ENCODE measurements at places on chromosomes 6 and 20.

DNA sequence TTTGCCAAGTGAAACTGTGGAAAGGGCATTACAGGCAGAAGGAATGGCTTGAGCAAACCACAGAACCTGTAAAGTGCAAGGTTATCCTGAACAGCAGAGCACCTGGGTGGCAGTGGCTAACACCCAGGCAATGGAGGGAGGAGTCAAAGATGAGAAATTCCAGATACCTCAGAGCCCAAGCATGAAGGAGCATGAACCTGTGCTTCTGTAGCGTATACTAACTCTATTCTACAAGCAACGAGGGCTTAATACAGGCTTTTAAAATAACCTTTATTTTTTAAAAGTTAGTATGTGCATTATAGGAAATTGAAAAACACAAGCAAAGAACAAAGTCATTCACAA, 77.0 kb downstream of the CNBD2 start:
- DNase-seq: no peak

GRCh38 chr6:156510242-156510641, 266.9 kb upstream of the ARID1B start:
- DNase-seq: no peak

GRCh38 chr20:43191946-43192863, 2.5 kb upstream of the PTPRT start:
- DNase-seq: no peak

GRCh38 chr6:146857180-146857979, 258.6 kb downstream of the ADGB start:
- DNase-seq: peak; percentile 47

- no peak for DNase-seq
These were observed 560.1 kb downstream of the UTRN start for GRCh38 chr6:144845186-144845585.

GRCh38 chr6:25279748-25280343, 672 bp downstream of the CARMIL1 start:
- no peak for DNase-seq

DNA sequence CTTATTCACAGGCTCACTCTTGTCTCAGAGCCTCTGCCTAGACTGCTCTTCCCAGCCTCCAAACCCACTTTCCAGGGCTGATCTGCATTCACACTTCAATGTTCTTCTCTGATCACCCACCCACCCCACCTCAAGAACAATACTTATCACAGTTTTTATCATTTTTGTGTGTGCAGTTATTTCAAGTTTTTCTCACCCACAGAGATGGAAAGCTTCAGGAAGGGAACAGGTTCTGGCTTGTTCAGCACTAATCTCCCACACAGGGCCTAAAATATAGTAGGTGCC, 160.9 kb downstream of the MRPL14 start:
- DNase-seq: no peak

DNA sequence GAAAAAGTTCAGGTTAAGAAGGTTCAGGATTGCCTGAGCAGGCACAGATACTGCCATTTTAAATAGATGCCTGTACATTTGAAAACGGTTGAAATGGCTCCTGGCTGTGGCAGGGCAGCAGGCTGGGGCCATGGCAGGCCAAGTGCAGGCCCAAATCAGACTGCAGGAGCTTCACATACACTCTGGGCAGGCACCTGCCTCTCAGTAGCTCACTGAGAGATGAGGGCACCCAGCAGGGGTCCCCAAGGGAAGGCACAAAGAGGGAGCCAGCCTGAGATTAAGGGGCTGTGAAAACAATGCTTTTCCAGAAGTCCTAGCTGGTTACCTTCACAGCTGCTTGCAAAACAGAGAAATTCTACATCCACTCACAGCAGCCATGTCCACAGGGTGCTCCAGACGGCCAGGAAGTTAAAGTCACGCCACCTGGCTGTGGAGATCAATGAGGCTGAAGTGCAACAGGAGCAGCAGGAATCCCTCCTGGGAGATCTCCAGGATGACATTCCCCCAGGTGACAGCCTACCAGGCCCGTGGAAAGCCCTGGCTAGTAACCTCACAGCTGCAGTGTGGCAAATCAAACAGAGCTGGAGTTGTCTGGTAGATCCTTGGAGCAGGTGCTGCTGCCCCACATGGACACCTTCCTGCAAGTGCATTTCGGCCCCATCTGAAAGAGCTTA, 6.2 kb upstream of the RAET1E start:
- DNase-seq: no peak

GRCh38 chr6:154768280-154768679, 35.1 kb downstream of the SCAF8 start:
- no peak for DNase-seq

GRCh38 chr6:138803331-138803730, 7.4 kb downstream of the ECT2L start:
- DNase-seq: no peak

GRCh38 chr20:44850272-44850671, 35.2 kb upstream of the YWHAB start:
- DNase-seq: no peak

DNA sequence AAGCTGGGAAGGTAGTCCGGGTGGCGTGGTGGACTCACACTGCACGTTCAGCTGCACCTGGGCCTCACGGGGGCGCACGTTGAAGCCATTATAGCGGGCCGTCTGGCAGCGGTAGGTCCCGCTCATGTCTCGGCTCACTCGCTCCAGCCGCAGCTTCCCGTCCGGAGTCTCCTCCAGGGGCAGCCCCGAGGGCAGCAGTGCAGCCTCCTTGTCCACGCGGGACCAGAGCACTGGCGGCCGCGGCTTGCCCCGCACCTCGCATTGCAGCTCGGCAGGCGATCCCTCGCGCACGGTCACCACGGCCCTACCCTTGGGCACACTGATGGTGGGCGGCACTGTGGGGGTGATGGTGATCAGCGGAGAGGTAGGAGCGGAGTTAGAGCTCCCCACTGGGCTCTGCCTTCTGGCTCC, 47.6 kb downstream of the MDGA1 start:
- no peak for DNase-seq

GRCh38 chr6:89098461-89098860, 17.9 kb downstream of the PNRC1 start:
- no peak for DNase-seq

DNA sequence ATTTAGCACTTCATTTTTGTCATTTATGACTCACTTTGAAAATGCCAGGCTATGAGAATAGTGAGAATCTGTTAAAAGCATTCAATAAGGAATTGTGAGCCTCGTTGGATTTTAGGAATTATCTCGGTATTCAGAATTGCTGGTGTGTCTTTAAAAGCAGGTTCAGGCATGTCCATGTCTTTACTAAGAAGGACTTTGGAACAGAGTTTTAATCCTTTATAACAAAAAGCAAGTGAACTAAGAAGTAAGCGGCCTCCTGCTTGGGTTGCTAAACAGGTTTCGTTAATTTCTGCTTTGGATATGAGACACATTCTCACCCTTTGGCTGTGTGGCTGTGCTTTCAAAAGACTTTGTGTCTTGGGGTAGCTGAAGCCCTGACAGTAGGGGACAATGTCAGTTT, 74.9 kb downstream of the IGF2R start:
- no peak for DNase-seq

DNA sequence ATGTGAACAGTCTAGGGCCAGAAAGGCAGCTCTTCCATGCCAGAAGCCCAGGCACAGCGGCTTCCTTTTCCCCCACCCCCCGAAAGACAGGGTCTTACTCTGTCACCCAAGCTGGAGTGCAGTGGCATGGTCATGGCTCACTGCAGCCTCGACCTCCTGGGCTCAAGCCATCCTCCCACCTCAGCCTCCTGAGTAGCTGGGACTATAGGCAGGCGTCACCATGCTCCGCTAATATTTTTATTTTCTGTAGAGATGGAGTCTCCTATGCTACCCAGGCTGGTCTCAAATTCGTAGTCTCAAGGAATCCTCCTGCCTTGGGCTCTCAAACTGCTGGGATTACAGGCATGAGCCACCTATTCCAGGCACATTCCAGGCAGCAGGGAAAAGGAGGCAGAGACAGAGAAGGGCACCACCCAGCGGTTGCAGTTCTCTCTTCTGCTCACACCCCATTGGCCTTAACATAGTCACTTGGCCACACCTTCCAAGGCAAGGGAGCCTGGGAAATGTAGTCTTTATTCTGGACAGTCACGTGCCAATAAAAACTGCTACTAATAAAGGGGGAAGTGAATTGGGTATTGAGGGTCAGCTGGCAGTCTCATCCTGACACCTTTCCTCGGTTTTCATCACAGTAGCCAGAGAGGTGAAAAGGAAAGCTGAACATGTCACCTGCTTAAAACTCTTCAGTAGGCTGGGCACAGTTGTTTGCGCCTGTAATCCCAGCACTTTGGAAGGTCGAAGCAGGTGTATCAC, 205.9 kb downstream of the ZMYND8 start:
- no peak for DNase-seq

- DNase-seq: no peak
These were observed 17.6 kb downstream of the GHRH start for GRCh38 chr20:37243937-37244571.

GRCh38 chr6:154402081-154402780, 45.6 kb upstream of the IPCEF1 start:
- no peak for DNase-seq

DNA sequence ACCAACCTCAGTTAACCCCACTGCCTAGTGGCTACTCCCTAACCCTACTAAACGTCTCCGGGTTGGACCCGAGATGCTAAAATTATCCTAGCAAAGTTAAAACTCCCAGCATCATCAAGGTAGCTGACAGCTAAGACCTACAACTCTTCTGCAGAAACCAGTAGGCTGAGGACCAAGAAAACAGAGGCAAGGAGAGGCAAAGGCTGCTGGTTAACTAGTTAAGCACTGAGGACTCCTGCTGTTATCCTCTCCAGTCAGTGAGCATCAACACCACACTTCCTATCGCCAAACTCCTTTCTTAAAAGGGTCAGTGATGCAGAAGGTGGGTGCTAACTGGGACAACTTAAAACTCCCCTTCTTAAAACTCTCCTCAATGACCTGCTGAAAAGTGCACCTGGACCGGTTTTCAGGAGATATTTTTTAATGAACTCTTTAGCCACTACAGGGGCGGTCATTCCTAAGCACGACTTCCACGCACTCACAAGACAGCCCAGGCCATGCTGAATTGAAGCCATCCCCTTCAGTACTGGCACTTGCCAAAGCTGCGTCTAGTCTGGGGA, 1.7 kb downstream of the TRERF1 start:
- no peak for DNase-seq

GRCh38 chr20:31922181-31922580, 29.7 kb downstream of the PDRG1 start:
- DNase-seq: no peak

- no peak for DNase-seq
These were observed 711.1 kb downstream of the KIF16B start for GRCh38 chr20:15862178-15862577.

DNA sequence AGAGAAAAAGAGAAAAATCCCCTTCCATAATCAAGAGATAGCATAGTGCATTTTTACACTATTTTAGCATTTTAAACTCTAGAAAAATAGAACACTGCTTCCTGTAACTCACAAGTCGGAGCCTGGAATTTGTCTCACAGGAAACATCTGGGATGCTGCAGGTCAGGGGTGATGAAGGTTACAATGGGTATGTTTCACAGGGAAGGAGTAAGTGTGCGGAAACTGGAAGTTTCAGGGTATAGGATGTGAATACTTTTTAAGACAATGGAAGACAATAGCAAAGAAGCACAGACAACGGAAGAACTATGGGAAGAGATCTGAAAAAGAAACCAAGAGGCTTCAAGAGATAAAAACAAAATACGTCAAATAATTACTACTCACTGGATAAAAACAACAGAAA, 361.0 kb upstream of the MARCKS start:
- DNase-seq: no peak

DNA sequence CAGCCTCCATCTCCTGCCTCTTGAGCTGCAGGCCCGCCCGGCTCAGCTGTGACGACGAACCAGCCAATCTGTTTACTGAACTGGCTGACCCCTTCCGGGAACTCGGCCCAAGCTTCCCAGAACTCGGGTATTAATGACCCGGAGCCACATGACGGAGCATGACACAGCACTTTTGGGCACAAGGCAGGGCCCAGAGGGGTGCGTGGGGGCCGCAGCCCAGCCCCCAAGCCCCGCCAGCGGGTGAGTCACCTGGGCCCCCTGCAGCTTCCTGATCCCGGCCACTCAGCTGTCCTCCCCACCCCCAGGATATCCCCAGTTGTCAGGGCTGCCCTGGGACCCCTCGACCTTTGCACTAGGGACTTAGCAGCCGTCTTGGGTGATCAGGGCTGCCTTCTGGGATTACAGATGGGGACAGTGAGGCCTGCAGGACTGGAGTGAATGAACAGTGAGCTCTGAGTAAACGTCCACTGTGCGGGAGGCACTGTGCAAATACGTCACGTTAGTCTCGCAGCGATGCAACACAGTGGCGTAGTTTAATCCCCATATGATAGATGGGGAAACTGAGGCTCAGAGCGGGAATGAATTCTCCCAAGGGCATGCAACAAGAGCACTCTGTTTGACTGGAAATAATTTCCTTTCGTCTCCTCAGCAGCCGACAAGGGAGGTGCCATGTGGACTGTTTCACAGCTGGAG, 102.1 kb downstream of the CEBPB start:
- no peak for DNase-seq

- DNase-seq: no peak
These were observed 13.4 kb upstream of the LY86 start for GRCh38 chr6:6575143-6575542.

DNA sequence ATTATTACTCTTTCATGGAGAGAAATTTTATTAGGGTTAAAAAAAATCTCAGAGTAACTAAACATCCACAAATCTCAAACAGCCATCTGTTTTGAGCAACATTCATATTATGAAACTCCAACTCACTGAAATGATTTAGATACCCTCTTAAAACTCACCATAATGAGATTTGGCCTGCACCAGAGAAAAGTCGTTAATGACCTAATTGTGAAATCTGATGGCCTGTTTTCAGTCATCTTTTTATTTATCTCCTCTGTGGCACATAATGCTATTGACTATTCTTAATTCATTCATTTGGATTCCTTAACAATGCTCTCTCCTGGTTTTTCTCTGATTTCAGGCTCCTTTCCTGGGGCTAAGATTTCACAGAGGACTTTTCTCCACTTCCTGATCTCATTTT, 192.7 kb downstream of the RNF144B start:
- DNase-seq: no peak

All from central memory CD8-positive, alpha-beta T cell (primary cell).